ENCODE measurements at places on chromosomes 4 and X. TPM values are rescaled to one million over a fixed set of nuclear protein-coding genes. Genes with fewer than 3 reads are reported as not detected.

GRCh38 chr4:181933471-181933870 is 309.7 kb upstream of the TENM3 start:
- no peak for DNase-seq

DNA sequence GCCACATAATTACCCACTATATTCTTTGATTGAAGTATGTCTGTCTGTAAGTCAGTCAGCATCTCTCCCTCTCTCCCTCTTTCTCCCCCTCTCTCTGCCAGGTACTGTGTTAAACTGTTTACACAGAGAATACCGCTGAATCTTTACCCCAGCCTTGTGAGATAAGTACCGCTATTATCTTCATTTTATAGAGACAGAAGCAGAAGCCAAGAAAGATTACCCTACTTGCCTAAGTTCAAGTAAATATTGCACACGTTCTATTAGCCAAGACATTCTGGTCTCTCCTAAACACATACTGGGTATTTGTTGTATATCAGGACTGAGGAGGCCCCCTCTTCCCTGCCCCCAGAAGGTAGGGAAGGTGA is 695 bp upstream of the GPR101 start:
- DNase-seq: no peak

GRCh38 chr4:182451441-182451840 is 208.2 kb downstream of the TENM3 start:
- DNase-seq: no peak

GRCh38 chr4:41985151-41985550 is 3.6 kb downstream of the DCAF4L1 start:
- DNase-seq: no peak

The RGN gene
- polyA plus RNA-seq: not detected

DNA sequence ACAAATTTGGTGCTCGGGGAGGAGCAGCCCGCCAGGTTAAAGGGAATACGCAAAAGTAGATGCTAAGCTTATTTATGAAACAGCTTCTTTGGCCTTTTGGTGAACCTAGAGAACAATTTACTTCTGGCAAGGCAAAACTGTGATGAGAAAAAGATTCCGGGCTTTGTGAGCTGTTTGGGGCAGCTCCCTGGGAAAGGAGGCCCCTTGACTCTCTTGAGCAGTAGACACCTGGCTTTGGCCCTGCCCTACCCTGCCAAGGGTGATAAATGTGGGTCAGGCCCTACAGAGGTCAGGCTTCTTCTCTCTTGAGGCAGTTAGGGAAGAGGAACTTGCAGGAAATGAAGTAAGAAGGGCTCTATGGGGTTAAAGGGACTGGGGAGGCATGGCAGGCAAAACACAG is 509.6 kb downstream of the MID1IP1 start:
- DNase-seq: no peak

- DNase-seq: no peak
Observed at GRCh38 chr4:37650481-37650880, 35.7 kb downstream of the RELL1 start.

GRCh38 chr4:161642708-161643107 is 521.1 kb downstream of the FSTL5 start:
- no peak for DNase-seq

The AFF2 gene
- polyA plus RNA-seq: not detected

- DNase-seq: no peak
Observed at GRCh38 chrX:13373027-13373426, 53.2 kb upstream of the ATXN3L start.

DNA sequence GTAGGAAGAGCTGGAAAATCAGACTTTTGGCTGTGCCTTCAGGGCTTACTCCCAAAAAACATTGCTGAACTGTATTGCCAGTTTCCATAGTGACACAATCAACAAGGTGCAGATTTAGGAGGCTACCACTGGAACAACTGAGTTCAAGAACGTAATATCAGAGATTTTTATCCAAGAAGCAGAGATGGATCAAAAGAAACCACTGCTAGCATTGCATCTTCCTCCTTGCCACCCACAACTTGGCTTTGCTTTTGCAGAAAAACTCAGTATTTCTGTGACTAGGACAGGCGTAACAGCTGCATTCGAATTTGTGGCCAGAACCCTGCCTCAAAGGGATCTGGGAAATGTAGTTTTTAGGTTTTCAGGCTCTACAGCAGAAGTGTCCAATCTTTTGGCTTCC is 27.8 kb upstream of the WDFY3 start:
- DNase-seq: no peak

- no peak for DNase-seq
Observed at GRCh38 chr4:119666653-119667091, 38.1 kb upstream of the PDE5A start.

GRCh38 chrX:12319003-12319519 is 180.8 kb downstream of the FRMPD4 start:
- no peak for DNase-seq

DNA sequence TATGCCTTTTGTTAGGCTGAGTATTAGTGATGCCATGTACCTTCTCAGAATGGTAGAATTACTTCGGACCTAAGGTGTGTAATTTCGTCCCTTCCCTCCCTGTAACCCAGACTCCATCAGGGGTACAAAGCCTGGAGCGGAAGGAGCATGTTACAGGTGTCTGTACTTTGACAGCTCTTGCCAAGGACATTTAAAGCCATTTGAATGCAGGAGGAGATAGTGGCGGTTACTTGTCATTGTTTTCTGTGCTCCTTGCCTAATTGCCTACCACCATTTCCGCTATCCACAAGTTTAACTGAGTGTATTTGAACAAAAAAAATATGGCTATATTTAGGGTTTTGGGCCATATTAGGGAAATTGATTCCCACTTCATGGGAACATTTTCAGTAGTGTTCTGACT is 1.8 kb downstream of the FNIP2 start:
- no peak for DNase-seq

DNA sequence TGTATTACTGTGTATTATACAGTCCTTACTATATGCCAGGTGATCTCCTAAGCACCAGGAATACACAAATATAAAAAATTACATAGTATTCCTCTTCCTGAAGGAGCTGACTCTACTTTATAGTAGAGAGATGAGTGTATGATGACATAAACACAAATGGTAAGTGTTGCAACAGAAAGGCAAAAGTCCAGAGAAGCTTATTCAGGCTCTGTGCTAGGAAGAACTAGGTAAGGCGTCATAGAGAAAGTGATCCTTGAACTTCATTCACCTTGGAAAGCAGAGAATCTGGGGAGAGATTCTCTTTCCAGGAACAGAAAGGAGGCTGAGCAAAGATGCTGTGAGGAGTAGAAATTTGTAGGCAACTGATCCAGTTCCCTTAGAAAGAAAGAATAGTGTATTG is 115.0 kb upstream of the KCNIP4 start:
- no peak for DNase-seq

The VCX3B gene
- not detected for polyA plus RNA-seq

GRCh38 chr4:138943893-138944292 is 71.7 kb upstream of the NOCT start:
- no peak for DNase-seq

GRCh38 chr4:2789793-2790582 is 2.9 kb upstream of the SH3BP2 start:
- no peak for DNase-seq

DNA sequence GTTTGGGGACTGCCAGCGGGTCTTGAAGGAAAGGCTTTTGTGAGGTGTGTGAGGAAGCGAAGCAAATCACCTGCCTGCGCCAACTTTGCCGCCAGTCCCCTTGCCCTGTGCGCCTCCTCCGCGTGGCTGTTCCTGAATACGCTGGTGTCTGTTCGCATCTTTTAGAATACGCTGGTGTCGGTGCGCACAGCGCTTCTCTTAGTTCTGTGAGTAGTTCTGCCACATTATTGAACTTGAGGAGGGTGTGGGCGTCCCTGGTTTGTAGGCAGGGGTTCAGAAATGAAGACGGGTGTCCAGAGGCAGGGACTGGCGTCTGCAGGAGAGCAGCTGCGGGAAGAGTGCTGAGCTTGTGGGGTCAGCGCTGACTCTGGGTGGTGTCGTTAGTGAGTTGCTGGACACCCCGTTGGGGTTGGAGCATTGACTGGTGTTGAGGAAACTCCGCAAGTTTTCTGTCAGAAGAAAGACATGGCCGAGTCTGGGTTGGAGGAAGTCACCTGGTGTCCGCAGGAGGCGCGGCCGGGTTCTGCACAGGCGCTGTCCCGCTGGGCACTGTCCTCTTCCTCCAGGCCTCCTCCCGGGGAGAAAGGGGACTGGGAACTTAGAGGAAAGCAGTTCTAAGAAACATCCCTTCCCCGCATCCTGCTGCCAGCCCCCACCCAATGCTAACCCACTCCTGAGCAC is 930 bp downstream of the ZNF718 start:
- DNase-seq: peak; percentile 14

GRCh38 chr4:118279328-118279727 is 73.5 kb downstream of the PRSS12 start:
- peak; percentile 54 for DNase-seq

DNA sequence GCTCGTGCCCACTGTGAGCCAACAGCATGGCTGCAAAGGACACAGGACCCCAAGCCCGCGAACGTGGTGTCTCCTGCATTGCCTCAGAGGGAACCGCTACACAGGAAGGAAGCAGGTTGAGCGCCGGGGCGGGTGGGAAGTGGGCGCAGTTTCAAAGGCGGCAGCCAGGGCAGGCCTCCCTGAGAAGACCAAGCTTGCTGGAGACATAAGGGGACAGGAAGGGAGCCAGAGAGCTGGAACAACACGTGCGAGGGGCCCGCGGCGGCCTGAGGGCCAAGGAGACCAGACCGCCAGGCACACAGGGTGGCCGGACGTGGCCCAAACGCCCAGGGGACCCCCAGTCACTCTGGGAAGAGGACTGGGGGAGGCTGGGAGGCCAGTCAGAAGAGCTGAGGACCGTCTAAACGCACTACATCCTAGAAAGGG is 32.0 kb downstream of the CTBP1 start:
- DNase-seq: peak; percentile 87

The TASL gene
- polyA plus RNA-seq: 2.2 TPM

- no peak for DNase-seq
Observed at GRCh38 chr4:104533156-104533555, 38.5 kb upstream of the CXXC4 start.

DNA sequence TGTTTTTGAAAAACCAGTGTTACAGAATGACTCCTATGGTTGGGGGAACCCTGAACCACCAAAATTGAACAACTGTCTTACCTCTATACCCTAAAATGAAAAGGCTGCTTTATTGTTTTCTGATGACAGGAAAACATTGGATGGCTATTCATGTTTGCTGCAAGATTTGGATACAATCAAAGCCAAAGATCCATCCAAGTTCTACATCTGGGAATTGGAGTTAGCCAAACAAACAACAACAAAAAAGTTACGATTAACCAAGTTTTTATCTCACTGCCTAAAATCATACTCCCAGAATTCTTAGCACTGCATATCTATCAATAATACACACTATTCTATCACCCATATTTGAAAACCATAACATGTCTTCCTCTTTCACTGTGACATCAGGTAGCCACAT is 349.7 kb upstream of the SLC7A11 start:
- DNase-seq: no peak

GRCh38 chrX:33194876-33195433 is 16.4 kb downstream of the DMD start:
- DNase-seq: no peak

DNA sequence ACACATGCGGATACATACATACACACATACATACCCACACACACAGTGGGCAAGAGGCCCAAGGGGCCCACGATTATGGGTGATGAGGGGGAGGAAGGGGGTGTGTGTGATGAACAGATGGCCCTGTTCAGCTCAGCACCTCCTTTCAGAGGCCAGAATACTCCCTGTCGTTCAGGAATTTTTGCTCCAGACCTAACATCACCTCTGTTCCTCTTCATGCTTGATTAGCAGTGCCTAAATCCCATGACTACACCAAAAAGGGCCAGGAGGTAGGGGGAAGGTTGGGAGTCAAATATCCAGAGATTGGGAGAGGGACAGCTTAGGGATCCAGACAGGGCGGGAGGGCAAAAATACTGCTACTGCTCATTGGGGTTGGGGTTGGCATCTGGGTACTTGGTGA is 42.7 kb downstream of the SMC1A start:
- DNase-seq: no peak

GRCh38 chr4:104848597-104849225 is 298.0 kb upstream of the TET2 start:
- no peak for DNase-seq

DNA sequence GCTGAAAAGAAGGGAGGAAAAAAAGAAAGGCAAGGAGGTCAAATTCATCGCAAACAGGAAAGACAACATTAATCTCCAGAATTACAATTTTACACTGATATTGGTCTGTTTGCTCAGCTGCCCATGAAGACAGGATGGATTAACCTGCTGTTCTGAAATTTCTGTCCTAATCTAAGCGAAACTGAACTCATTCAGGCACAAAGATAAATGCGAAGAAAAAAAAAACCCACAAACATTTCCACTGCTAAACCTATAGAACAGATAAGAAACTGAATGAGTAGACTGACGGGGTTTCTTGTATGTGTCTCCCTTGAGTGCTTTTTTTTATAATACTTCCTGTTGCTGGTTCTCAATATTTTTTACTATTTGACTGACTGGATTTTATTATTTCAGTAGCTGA is 251.8 kb upstream of the FTHL17 start:
- no peak for DNase-seq

DNA sequence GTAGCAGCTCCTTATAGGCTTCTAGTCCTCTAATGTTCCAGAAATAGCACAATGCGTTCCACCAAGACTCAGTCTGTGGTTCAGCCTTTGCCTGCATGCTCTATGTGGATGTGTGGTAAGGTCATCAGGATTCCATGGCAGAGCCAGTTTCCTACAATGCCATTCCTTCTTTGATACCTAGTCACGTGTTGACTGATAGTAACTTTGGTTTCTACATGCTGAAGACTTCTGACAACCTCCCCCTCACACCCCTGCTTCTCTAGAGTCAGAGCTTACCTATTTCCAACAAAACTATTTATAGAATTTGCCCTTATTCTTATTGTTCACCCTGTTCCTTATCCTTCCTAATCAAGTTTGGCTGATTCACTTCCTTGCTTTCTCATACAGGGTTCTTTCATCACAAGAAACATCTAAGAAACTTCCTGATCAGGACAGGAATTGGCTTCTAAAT is 81.1 kb downstream of the CT47B1 start:
- no peak for DNase-seq

The BOD1L1 gene
- polyA plus RNA-seq: 1.5 TPM

DNA sequence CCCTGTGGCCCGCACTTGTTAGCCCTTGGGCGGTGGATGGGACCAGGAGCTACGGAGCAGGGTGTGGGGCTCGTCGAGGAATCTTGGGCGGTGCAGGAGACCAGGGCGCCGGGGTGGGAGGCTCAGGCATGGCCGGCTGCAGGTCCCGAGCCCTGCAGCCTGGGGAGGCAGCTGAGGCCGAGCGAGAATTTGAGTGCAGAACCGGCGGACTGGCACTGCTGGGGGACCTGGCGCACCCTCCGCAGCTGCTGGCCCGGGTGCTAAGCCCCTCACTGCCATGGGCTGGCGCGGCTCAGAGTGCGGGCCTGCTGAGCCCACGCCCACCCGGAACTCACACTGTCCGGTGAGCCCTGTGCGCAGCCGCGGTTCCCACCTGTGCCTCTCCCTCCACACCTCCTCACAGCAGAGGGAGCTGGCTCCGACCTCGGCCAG is 73.6 kb upstream of the TLL1 start:
- DNase-seq: no peak

- no peak for DNase-seq
Observed at GRCh38 chr4:1383728-1384591, 22.3 kb downstream of the NKX1-1 start.

The PDS5A gene
- polyA plus RNA-seq: 35.0 TPM

The TMPRSS11F gene
- not detected for polyA plus RNA-seq

GRCh38 chrX:107442914-107443527 is 6.4 kb upstream of the FRMPD3 start:
- DNase-seq: no peak

- peak; percentile 72 for DNase-seq
Observed at GRCh38 chr4:185395238-185395955, at the start of gene LRP2BP. Gene LRP2BP, minus strand, starts transcription at chr4:185395924. Its CDS starts 17,738 bp downstream, at chr4:185378186.

GRCh38 chrX:71515038-71515396 is 17.9 kb upstream of the OGT start:
- DNase-seq: no peak

Data from CD4-positive, CD25-positive, alpha-beta regulatory T cell (primary cell).